ENCODE measurements at places on chromosomes 5 and 9. TPM values are rescaled to one million over a fixed set of nuclear protein-coding genes. Genes with fewer than 3 reads are reported as not detected.

The ZMYND19 gene
- total RNA-seq, result 36.6 TPM

The HK3 gene
- 0.34 TPM for total RNA-seq

The PCDHB2 gene
- under 0.01 TPM for total RNA-seq

The SPTLC1 gene
- total RNA-seq, result 114 TPM

The FBP2 gene
- total RNA-seq, result not detected

The PAX5 gene
- total RNA-seq, result under 0.01 TPM

The VLDLR gene
- 21.1 TPM for total RNA-seq

The SLC28A3 gene
- total RNA-seq, result under 0.01 TPM

The RAPGEF1 gene
- 64.3 TPM for total RNA-seq

The CCL19 gene
- total RNA-seq, result not detected

The SPATA31D4 gene
- not detected for total RNA-seq
